ENCODE measurements at places on chromosomes 2 and 18.

DNA sequence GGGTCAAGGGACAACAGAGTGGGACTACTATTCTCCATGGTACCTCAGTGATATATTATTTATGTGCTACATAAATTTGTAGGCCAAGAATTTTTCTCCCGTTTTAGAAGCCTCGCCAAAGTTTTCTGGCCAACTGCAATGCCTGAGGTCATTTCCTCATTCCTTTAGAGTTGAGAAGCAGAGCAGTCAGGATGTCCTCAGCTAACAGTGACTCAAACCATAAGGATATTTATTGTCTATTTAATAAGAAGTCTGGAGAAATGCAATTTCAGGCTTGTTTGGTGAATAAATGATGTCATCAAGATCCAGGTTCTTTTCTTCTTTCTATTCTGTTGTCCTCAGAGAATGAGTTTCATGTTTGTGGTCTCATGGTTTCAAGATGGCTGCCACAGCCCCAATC, 91.0 kb downstream of the ADCYAP1 start:
- DNase-seq, result no peak

GRCh38 chr2:100110614-100111000, 31.8 kb downstream of the AFF3 start:
- DNase-seq, result no peak

DNA sequence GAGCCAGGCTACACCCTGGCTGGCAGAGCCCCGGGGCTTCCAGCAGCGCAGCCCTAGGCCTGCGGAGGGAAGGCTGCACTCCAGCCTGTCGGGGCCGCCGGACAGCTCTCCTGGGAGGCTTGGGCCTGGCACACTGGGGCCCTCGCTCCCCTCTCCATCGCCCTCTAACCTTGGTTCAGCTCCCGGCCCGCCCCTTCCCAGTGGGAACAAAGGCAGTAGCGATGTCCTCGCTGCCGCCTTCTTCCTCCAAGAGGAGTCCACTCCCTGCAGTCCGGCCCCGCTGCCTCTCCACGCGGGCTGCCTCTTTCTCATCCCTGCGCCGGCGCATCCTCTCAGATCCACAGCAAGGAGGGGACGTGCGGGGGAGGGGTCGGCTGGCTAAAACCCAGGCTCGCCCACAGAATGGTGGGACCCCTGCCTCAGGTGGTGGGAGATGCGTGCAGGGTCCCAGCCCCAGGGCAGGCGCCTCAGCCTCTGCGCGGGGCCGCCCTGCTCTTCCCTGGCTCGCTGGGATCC, 138.1 kb downstream of the TWIST2 start:
- DNase-seq, result no peak

- no peak for DNase-seq
These were observed 423.3 kb downstream of the LRP1B start for GRCh38 chr2:141707486-141707885.

GRCh38 chr2:29290293-29291047, 175.3 kb downstream of the CLIP4 start:
- no peak for DNase-seq

- no peak for DNase-seq
These were observed 19.8 kb upstream of the ATOH8 start for GRCh38 chr2:85734015-85734414.

GRCh38 chr2:179096090-179096489, 46.2 kb upstream of the CCDC141 start:
- DNase-seq, result no peak

- DNase-seq, result no peak
These were observed 244.9 kb downstream of the SP3 start for GRCh38 chr2:173720306-173720705.

- no peak for DNase-seq
These were observed 144.6 kb upstream of the SATB2 start for GRCh38 chr2:199602271-199602895.

GRCh38 chr2:29039718-29040480, 34.4 kb downstream of the PCARE start:
- DNase-seq, result no peak

DNA sequence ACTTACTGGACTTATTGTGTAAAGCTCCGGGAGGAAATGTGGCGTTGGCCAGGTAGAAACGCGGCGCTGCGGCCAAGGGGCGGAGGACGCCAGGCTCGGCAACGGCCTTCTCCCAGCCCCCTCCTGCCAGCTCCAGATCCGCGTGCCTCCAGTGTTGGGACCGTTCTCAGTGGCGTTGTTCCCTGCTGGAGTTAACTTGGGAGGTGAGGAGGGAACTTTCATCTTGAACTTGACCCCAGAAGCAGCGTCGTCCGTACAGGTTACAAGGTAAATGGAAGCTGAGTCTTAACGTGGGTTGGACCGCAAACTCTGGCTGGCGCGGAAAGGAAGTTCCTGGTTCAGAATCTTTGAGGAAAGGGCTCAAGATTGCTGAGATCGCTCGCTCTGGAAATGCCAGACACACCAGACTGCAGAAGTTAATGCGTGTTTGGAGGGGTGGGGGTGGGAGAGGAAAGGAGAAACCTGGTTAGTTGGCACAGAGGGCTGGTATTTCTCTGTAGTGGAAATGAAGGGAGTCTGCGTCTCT, 1.3 kb downstream of the TANC1 start:
- no peak for DNase-seq

DNA sequence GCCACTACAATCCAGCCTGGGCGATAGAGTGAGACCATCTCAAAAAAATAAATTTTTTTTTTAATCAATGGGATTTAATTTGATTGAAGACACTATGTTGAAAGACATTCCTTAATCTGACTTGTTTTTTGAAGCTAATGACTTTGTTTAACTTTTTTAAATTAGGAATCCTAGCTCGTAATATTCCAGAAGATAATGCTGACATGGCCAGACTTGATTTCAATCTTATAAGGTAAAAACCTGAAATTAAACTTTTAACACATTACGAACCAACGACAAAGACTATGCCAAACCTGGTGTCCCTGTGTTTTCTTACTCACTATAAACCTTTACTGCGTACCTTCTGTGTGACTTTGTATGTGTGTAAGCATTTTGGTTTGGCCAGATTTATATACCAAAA, 7.6 kb downstream of the ATIC start:
- DNase-seq, result no peak

DNA sequence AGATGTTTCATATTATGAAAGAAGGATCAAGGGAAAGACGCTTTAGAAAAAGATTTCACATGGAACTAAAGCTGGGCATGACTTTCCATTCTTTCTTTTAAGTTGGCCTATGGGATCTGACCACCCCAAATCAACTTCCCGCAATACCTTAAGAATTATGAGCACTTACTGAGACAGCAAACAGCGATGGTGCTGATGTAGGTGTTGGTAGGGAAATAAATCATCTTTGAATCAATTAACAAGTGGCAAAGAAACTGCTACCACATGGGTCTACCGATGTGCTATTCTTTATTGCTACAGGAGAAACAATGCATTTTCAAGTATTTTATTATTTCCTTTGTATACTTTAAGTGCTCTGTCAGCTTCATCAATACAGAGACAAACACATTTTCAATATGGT, 239.6 kb downstream of the PIEZO2 start:
- no peak for DNase-seq

DNA sequence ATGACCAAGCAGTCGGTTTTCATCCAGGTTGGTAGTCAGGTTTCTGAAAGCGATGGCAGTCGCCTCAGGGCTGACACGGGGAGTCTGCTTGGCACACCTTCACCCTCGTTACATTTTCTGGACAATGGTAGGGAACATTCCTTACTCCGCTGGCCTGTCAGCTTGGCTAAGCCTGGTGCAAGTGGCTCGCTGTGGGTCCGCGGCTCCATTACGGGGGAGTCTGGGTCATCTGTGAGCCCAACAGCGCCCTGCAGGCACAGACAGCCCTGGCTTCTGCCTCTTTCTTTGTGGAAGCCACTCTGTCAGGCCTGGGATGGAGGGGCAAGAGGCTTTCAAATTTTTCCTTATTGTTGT, 95.6 kb downstream of the HDAC4 start:
- no peak for DNase-seq

- no peak for DNase-seq
These were observed 494.8 kb downstream of the CMPK2 start for GRCh38 chr2:6370753-6371551.

DNA sequence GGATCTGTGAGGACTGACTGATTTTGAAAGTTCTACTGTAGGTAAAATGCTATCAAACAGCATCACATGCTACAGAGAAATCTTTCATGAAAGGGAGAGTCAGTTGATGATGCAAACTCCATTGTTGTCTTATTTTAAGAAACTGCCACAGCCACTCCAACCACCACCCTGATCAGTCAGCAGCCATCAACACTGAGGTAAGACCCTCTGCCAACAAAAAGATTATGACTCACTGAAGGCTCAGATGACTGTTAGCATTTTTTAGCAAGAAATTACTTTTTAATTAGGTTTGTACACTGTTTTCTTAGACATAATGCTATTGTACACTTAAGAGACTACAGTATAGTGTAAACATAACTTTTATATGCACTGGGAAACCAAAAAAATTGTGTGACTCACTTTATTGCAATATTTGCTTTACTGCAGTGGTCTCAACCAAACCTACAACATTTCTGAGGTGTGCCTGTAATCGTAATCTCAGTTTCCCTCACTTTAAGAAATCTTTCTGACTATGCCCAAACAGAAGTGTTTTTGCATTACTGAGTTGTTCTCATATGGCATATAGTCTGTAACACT, 42.8 kb downstream of the METTL8 start:
- no peak for DNase-seq

DNA sequence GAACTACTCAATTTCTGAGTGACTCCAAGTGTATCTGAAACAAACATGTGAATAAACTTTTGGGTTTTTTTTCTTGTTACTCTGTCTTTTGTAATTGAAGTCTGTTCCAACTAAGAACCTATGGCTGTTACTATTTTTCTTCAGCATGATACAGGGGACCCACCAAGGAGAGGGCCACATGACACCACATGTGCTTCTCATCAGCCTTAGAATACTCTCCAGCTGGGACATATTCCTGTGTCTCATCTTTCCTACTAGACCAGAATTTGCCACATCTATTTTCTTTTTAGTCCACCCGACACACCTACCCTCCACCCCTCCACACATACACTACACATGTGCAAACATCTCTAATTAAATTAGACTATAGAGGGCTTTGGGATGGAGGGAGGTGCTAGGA, 191.7 kb upstream of the NDUFV2 start:
- DNase-seq, result no peak

GRCh38 chr2:24105816-24106215, 17.3 kb downstream of the PFN4 start:
- DNase-seq, result no peak

DNA sequence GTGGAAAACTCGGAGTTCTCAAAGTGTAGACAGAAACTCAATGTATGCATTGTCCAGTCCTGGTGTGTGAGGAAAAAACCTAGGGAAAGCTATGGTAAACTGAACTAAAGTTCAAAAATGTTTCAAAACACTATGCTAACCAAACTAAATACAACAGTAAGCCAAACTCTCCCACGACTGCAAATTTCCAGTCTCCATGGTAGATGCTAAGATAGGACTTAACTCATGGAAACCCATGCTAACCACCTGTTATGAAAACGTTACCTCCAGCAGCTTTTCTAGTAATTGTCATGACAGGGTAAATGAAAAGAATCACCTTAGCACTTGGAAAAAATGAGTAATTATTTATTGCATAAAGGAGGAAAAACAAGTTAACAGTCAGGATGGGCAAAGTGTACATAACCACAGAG, 135.7 kb upstream of the EPC2 start:
- DNase-seq, result no peak

DNA sequence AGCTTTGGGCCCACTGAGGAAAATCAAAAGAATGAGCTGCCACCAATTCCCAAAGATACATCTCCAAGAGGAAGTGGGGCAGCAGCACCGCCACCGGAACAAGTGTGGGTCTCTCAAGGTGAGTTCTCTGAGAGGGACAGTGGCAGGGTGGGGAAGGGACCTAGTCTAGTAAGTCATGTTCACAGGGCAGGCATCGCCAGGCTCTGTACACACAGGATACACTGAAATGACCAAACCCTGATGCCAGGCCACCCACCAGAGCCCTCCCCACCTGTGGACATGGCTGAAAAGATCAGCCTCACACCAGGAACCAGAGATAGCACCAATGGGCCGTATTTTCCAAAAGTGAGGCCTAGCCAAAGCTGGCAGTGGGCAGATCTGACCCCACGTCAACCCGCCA, 108.2 kb upstream of the SMAD2 start:
- no peak for DNase-seq

DNA sequence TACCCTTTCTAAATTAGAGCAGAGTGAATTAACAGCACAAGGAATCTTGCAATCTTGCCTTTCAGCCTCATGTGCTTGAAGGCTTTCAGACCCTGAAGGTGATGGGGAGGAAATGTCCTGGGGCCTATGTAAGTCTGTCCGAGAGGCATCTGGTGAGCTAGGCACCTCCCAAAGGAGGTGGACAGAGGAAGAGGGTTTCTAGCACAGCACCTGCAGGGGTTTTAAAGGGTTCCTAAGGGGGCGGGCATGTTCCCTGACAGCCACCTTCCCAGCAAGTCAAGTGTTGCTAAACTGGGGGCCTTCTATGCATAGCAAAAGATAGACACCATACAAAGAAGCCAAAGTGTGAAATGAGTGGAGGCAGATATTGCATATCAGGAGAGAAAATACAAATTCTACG, 88.5 kb downstream of the CDH2 start:
- DNase-seq, result no peak
